ENCODE measurements at places on chromosomes 6 and 20.
A peak's percentile ranks its signal among the peaks of the same experiment; 100 is the strongest.

GRCh38 chr6:18432180-18432579 lies 45.0 kb downstream of the RNF144B start:
- H3K36me3 ChIP-seq = peaks cover 8% of the 10 kb centered on the region
- no peak overlapping the region for H3K4me3 ChIP-seq

- peak overlapping the region; percentile 99 for H3K27ac ChIP-seq
- peak overlapping the region; percentile 94 for H3K4me3 ChIP-seq
- no peaks in the 10 kb centered on the region for H3K36me3 ChIP-seq
- peak; percentile 51 for DNase-seq
- no peaks in the 10 kb centered on the region for H3K27me3 ChIP-seq
Measured at GRCh38 chr6:42783876-42784642, 2.2 kb downstream of the BICRAL start.

GRCh38 chr6:14555804-14556203 lies 438.2 kb downstream of the CD83 start:
- H3K4me3 ChIP-seq = no peak overlapping the region
- no peak overlapping the region for H3K27ac ChIP-seq
- no peaks in the 10 kb centered on the region for H3K27me3 ChIP-seq
- H3K4me1 ChIP-seq = no peaks in the 10 kb centered on the region
- DNase-seq = no peak

- no peak overlapping the region for H3K27ac ChIP-seq
- DNase-seq = no peak
- no peaks in the 10 kb centered on the region for H3K36me3 ChIP-seq
- H3K4me1 ChIP-seq = no peaks in the 10 kb centered on the region
- H3K27me3 ChIP-seq = peaks cover 83% of the 10 kb centered on the region
Measured at GRCh38 chr20:21706261-21707195, 1.1 kb downstream of the PAX1 start.

GRCh38 chr6:3769610-3770009 lies 18.1 kb upstream of the PXDC1 start:
- H3K4me3 ChIP-seq = no peak overlapping the region
- no peak overlapping the region for H3K27ac ChIP-seq
- H3K27me3 ChIP-seq = no peaks in the 10 kb centered on the region

GRCh38 chr6:52995913-52996645 lies 995 bp upstream of the GSTA4 start:
- peaks cover 13% of the 10 kb centered on the region for H3K4me1 ChIP-seq
- H3K36me3 ChIP-seq = no peaks in the 10 kb centered on the region
- DNase-seq = peak; percentile 69
- H3K27ac ChIP-seq = no peak overlapping the region
- no peaks in the 10 kb centered on the region for H3K27me3 ChIP-seq
- H3K4me3 ChIP-seq = peak overlapping the region; percentile 19

GRCh38 chr6:53437557-53438202 lies 88.9 kb upstream of the ELOVL5 start:
- H3K4me3 ChIP-seq = no peak overlapping the region
- H3K36me3 ChIP-seq = no peaks in the 10 kb centered on the region
- peaks cover 4% of the 10 kb centered on the region for H3K27me3 ChIP-seq
- no peaks in the 10 kb centered on the region for H3K4me1 ChIP-seq
- DNase-seq = peak; percentile 64
- no peak overlapping the region for H3K27ac ChIP-seq

- H3K4me3 ChIP-seq = no peak overlapping the region
- H3K27me3 ChIP-seq = no peaks in the 10 kb centered on the region
- peak overlapping the region; percentile 96 for H3K27ac ChIP-seq
- DNase-seq = no peak
Measured at GRCh38 chr6:36756786-36757185, 59.2 kb downstream of the RAB44 start.

- H3K27me3 ChIP-seq = no peaks in the 10 kb centered on the region
- no peaks in the 10 kb centered on the region for H3K4me1 ChIP-seq
- no peak overlapping the region for H3K27ac ChIP-seq
- no peak for DNase-seq
Measured at GRCh38 chr6:14681699-14682487, 564.0 kb upstream of the JARID2 start.

- H3K4me3 ChIP-seq = no peak overlapping the region
- no peaks in the 10 kb centered on the region for H3K36me3 ChIP-seq
- no peak for DNase-seq
- H3K27me3 ChIP-seq = no peaks in the 10 kb centered on the region
- H3K27ac ChIP-seq = no peak overlapping the region
Measured at GRCh38 chr6:127951172-127951917, 50.5 kb upstream of the THEMIS start.

DNA sequence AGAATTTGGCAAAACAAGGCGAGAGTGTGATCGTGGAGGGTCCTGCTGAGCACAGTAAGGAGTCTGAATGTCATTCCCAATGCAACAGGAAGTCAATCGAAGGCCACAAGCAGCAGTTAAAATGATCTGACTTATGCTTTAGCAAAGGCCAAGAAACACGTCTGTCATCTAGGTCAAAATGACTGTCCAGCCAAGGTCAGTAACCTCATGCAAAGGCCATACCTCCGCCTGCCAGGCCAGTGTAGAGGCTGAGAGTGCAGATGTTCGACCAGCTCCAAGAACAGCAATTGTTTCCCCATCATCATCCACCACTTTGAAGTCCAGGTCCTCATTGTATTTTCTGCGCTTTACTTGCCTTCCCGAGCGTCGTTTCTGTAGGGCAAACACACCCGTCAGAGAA lies 105.6 kb downstream of the CHD6 start:
- H3K36me3 ChIP-seq = no peaks in the 10 kb centered on the region
- H3K4me1 ChIP-seq = no peaks in the 10 kb centered on the region
- H3K4me3 ChIP-seq = no peak overlapping the region
- H3K27me3 ChIP-seq = no peaks in the 10 kb centered on the region
- DNase-seq = no peak

DNA sequence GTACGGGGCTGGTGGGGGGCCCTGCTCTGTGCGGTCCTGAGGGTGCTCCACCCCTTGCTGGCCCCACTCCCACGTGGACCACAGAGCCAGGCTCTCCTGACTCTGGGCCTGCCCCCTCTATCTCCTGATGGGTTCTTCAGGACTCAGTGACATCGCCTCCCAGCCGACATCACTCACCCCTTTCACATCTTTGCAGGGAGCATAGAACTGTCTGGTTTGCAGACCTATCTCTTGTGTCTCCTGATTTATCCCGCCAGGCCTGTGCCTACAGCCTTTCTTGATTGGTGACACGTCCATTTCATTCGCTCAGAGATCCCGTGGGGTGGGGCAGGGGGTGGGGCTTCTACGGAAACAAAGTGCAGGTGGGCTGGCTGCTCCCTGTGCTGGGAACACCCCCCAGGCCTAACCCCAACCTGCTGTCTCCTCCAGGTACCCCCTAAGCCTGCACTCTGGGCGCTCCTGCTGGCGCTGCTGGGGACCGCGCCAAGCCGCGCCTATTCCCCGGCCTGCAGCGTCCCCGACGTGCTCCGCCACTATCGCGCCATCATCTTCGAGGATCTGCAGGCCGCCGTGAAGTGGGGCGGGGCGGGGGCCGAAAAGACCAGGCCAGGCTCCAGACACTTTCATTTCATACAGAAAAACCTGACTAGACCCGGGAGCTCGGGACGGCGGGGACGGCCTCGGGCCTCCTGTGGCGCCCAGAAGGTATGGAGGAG lies 1.7 kb downstream of the C20orf204 start:
- H3K4me1 ChIP-seq = peaks cover 40% of the 10 kb centered on the region
- no peak for DNase-seq
- H3K36me3 ChIP-seq = peaks cover 4% of the 10 kb centered on the region

GRCh38 chr20:60921022-60921622 lies 330.9 kb upstream of the CDH4 start:
- no peak overlapping the region for H3K4me3 ChIP-seq
- no peak for DNase-seq
- no peaks in the 10 kb centered on the region for H3K27me3 ChIP-seq
- H3K36me3 ChIP-seq = no peaks in the 10 kb centered on the region
- H3K4me1 ChIP-seq = no peaks in the 10 kb centered on the region
- no peak overlapping the region for H3K27ac ChIP-seq

DNA sequence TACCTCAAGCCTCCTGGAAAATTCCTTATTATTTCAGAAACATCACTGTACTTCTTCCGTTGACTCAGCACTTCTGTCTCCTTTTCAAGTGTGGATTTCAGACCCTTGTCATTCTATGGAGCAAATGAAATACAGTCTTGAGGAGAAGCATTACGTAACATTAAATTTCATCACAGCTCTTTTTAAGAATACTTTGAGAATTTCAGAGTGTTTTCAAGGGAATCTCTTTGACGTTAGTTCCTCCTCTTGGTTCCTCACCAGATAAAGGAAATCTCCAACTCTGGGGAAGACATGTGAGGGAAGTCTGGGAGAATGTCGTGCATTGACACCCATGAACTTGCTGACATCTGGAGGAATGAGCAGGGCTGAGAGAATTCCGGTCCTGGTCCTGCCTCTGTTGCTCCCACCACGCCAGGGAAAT lies 32.3 kb downstream of the UST start:
- DNase-seq = no peak
- H3K27ac ChIP-seq = no peak overlapping the region

- H3K27ac ChIP-seq = no peak overlapping the region
- no peaks in the 10 kb centered on the region for H3K27me3 ChIP-seq
- H3K4me1 ChIP-seq = no peaks in the 10 kb centered on the region
- H3K36me3 ChIP-seq = no peaks in the 10 kb centered on the region
- H3K4me3 ChIP-seq = no peak overlapping the region
Measured at GRCh38 chr6:139443231-139444112, 69.0 kb upstream of the CITED2 start.

DNA sequence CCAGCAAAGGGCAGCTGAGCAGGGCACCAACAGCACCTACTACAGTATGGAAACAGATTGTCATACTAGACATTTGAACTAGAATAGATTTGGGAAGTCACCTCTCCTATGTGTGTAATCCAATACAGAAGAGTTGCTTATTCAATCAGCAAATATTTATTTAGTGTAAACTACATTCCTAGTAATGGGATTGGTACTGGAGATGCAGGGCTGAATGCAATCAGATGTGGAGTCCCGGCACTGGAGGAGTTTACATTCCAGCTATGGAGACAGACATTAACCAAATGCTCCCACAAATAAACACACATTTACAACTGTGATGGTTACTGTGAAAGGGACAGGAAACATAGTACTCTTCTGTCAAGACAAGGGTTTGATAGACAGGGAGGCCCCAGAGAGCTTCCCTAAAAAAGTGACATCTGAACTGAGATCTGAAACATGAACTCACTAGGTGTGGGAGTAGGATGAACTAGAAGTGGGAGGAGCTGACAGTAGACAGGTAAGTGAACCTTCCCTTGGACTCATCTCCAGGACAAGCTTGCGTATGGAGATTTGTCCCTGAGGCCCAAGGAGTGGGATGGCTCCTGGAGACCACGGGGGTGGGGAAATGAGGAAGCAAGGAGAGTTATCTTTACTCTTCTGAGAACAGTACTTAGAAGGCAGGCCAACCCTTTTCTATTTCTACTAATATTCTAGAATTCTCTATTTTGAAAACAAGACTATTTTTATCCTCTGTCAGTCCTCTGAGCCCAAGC lies 420.5 kb downstream of the MAFB start:
- no peak overlapping the region for H3K4me3 ChIP-seq
- DNase-seq = no peak
- no peaks in the 10 kb centered on the region for H3K36me3 ChIP-seq
- H3K27ac ChIP-seq = no peak overlapping the region
- H3K27me3 ChIP-seq = no peaks in the 10 kb centered on the region

GRCh38 chr6:157538168-157538567 lies 157.2 kb downstream of the ZDHHC14 start:
- H3K4me3 ChIP-seq = no peak overlapping the region
- H3K27ac ChIP-seq = no peak overlapping the region
- no peak for DNase-seq
- peaks cover 29% of the 10 kb centered on the region for H3K4me1 ChIP-seq

GRCh38 chr6:166939345-166939744 lies 17.0 kb downstream of the RNASET2 start:
- H3K4me1 ChIP-seq = no peaks in the 10 kb centered on the region
- H3K4me3 ChIP-seq = no peak overlapping the region
- no peak overlapping the region for H3K27ac ChIP-seq
- H3K36me3 ChIP-seq = no peaks in the 10 kb centered on the region
- H3K27me3 ChIP-seq = no peaks in the 10 kb centered on the region

- no peaks in the 10 kb centered on the region for H3K4me1 ChIP-seq
- no peak overlapping the region for H3K4me3 ChIP-seq
- DNase-seq = no peak
- peaks cover 20% of the 10 kb centered on the region for H3K27me3 ChIP-seq
- H3K27ac ChIP-seq = no peak overlapping the region
Measured at GRCh38 chr6:43283514-43283901, 14.6 kb upstream of the SLC22A7 start.
